ENCODE measurements at places on chromosomes 12 and 14.

GRCh38 chr12:52432559-52433207 lies 1.5 kb downstream of the KRT75 start:
- DNase-seq, result no peak

DNA sequence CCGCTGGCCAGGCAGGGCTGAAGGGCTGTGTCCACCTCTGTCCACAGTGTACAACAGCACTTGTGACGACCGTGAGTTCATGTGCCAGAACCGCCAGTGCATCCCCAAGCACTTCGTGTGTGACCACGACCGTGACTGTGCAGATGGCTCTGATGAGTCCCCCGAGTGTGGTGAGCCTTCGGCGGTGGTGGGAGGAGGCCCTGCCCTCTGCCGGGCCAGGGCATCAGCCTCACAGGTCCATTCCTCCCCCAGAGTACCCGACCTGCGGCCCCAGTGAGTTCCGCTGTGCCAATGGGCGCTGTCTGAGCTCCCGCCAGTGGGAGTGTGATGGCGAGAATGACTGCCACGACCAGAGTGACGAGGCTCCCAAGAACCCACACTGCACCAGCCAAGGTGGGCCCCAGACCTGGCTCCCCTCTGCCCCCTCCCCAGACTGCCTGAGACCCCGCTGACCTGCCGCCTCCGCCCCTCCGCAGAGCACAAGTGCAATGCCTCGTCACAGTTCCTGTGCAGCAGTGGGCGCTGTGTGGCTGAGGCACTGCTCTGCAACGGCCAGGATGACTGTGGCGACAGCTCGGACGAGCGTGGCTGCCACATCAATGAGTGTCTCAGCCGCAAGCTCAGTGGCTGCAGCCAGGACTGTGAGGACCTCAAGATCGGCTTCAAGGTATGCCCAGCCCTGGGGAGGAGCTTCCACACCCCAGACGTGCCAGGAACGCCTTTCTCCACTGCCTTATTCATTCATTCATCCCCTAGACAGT lies 20.8 kb upstream of the NXPH4 start:
- DNase-seq, result no peak

- no peak for DNase-seq
Measured at GRCh38 chr14:95364481-95365209, 44.9 kb upstream of the CLMN start.

GRCh38 chr12:24840046-24840800 lies 108.7 kb downstream of the BCAT1 start:
- no peak for DNase-seq

GRCh38 chr12:65826353-65827171 lies 2.3 kb downstream of the HMGA2 start:
- no peak for DNase-seq

DNA sequence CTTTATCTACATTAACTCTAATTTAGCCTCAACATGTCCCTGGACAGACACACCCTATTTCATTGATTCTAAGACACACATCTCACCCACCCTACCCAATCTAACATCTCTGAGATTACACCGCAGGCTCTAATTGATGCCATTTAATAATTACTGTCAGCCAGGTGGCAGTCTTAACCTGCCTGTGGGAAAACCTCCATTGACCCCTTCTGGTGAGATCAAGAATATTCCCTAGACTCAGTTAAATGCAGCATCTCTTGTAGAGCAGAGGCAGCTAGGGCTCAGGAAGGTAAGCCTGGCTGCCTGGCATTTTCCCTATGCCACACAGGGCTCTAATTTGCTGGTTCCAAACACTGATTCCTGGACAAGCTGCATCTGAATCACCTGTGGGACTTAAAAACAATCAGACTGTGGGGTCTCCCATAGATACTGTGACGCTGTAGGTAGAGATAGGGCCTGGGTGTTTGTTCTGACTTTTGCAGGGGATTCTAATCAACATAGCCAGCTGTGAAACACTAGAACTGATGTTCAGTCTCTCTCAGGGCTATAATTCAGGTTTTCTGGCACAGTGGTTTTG lies 14.3 kb downstream of the MCRS1 start:
- DNase-seq, result no peak

DNA sequence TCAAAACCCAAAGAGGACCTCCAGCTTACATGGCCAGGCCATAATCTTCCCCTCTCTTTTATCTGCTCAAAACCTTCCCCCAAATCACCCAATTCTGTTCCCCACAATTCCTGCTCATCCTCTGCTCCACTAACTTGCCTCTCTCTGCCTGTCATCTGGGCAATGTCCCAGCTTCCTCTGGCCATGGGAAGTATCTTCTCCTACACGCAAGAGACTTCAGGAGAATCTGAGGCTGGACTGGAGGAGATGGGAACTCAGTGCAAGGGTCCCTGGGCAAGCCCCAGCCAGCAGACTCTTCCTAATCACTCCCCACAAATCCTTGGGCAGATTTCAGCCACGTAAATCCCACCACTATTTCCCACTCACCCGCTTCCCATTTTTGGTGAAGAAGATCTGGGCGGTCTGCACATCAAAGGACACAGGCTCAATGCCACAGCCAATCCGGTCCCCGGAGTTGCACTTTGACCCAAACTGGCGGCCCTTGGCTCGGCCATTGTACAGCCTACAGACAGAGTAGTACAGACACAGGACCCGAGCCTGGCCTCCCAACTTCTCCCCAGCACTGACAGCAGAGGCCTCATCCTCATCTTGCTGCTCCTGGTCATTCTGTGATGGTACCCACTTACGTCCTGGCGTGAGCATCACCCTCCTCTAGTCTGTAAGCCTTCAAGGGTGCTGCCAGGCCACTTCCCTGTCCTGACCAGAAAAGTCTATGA lies 4.7 kb downstream of the SPRYD3 start:
- DNase-seq, result no peak

GRCh38 chr14:93655078-93655750 lies 133.1 kb downstream of the PRIMA1 start:
- DNase-seq, result no peak

All from stimulated activated CD4-positive, alpha-beta T cell treated with anti-CD3 and anti-CD28 coated beads, Interleukin-1b, Interleukin-23, amount 100 ng/mL, for 1 hour (primary cell).